A549 (cell line): ENCODE measurements at places on chromosomes 6 and 20.

GRCh38 chr20:39289316-39289715 is 327.2 kb downstream of the DHX35 start:
- DNase-seq = peak; percentile 7

GRCh38 chr6:69116658-69117057 is 481.6 kb downstream of the ADGRB3 start:
- DNase-seq = no peak

DNA sequence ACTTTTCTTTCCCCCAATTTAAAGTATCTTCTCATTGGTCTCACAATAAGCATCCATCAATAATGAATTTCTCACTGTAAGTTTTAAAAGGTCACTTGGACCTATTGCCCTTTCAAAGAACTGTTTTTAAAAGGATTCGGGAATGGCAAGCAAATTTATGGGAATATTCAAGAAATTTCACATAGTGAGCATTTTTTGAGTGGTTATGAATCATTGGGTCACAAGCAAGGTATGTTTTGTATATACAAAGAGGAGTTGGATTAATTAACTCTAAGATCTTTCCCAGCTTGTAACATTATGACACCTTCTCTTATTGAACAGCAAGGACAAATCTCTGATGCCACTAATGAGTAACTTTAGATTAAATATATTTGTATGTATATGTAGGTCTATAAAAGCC is 165.0 kb downstream of the MOXD1 start:
- DNase-seq = no peak

DNA sequence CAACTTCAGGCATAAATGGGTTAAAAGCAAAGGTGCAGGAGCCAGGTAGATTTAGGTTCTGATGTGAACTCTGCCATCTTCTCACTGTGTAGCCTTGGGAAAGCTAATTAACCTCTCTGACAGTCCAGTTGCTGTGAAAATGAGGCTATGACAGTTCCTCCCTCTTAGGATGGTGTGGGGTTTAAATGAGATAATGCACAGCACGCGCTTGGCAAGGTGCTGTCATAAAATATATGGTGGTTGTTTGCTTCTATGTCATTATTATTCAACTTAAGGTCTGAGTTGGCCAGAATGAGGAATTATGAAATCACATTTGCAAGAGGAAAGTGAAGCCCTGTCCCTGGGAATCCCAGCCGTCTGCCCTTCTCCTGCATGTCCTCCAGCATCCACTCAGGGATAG is 15.5 kb upstream of the BCAS1 start:
- DNase-seq = no peak

DNA sequence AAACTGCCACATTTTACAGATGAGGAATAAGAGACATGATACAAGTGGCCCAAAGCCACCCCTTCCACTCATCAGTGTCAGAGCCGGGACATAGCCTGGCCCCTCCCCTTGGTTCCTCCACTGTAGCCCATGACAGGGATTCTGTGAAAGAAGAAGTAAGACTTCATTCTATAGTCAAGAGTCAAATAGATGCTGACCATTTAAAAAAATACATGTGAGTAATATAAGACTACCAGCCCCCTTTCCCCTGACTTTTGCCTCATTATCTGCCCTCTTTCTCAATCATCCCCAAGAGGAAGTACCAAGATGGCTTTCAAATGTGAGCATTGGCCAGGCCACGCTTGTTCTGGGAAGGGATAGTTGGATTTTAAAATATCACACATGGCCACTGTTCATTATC is 57.8 kb upstream of the TAB2 start:
- no peak for DNase-seq

DNA sequence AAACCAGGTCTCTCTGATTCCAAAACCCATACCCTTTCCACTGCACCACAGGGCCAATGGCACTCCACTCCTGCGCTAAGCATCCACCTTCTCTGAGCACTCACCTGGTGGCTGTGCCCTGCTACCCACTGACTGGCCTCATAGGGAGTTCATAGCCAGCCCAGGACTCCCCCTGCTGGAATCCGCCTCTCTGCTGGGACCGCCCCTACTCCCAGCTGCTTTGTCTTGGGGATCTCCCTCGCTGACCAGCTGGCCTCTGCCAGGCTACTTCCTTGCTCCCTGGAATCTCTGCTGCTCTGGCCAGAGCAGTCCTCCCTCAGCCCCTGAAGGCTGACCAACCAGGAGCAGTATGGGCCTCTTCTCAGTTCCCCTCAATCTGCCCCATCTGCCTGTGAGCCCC is 129.7 kb downstream of the FAXC start:
- DNase-seq = no peak

- DNase-seq = no peak
These were observed 44.9 kb downstream of the SNX9 start for GRCh38 chr6:157867981-157868380.

DNA sequence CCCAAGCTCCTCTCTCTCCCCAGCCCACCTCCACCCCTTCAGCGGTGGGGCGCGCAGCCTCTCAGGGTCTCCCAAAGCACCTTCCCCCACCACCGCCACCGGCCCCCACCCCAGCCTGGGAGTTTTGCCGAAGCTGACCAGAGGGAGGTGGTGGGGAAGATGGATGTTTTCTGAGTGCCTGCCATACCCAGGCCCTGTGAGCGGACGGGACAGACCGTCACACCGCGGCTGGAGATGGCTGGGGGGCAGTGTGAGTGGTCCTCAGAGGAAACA is 5.7 kb downstream of the C20orf204 start:
- DNase-seq = no peak

DNA sequence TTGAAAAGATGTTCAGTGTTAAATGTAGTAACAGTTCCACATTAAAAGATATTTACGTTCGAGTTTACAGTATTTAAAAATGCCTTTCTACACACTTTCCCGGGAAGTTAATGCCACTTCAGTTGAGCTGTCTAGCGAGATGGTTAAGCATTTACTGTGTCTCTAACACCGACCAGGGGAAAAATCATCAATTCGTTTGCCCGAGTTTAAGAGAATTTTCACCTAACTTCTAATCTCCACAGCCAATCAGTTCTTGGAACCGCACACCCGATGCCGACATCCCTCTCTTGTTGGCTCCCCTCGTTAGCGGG is 58.2 kb downstream of the FAM217A start:
- no peak for DNase-seq

GRCh38 chr20:49636447-49636846 is 68.5 kb upstream of the PTGIS start:
- no peak for DNase-seq

- no peak for DNase-seq
These were observed 71.4 kb upstream of the PREP start for GRCh38 chr6:105474234-105474633.

DNA sequence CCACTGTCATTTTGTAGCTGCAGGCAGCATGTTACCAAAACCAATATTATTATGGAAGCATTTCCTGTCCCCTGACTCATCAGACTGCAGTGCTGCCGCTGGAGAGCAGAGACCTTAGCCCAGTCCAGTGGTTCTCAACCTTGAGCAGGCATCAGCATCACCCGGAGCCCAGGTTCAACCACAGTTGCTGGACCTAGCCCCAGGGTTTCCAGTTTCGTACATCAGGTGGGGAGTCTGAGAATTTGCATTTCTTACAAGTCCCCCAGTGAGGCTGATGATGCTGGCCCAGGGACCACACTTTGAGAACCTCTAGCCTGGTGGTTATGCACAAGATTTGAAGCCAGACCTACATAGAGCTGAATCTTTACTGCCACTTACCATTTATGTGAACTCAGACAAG is 47.3 kb downstream of the LY86 start:
- DNase-seq = no peak

DNA sequence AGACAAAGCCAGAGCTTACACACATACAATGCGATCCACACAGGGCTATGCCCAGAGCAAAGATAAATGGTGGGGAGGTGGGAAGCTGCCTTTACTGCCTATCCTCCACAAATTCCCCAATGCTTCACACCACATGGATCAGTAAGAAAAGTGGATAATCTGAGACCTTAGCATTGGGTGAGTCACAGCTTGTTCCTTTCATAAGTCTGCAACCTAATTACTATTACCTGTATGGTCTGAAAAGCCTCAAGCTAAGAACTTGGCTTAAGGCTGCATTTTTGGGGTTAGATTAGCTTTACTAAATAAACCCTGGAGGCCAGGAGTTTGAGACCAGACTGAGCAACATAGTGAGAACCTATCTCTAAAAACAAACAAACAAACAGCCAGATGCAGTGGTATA is 66.0 kb upstream of the BTBD3 start:
- no peak for DNase-seq

DNA sequence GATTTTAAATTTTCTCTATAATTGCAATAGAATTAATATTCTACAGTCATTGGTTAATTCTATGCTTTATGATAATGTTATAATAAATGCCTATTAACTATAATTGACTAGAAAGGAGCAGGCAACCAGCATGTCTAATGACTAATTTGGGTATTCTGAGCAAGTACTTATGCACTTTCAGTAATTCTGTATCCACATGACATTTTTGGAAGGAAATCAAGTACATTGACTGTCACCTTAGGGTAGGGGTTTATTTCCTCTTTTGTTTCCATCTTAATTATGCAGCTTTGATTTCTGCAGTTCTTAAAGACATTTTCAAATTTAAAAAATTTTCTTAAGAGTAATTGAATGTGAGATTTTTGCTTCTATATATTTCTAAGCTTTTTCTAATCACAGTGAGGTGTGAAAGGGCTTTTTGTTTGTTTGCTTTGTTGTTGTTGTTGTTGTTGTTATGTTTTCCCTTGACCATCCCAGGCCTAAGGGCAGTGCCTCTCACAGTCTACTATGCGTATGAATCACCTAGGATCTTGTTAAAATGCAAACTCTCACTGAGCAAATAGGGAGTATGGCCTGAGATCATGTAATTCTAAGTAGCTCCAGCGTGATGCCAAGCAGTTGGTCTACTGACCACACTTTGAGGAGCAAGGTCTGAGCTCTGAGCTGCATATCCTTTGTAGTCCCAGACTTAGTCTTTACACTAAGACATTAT is 467.1 kb upstream of the RNF217 start:
- DNase-seq = no peak

DNA sequence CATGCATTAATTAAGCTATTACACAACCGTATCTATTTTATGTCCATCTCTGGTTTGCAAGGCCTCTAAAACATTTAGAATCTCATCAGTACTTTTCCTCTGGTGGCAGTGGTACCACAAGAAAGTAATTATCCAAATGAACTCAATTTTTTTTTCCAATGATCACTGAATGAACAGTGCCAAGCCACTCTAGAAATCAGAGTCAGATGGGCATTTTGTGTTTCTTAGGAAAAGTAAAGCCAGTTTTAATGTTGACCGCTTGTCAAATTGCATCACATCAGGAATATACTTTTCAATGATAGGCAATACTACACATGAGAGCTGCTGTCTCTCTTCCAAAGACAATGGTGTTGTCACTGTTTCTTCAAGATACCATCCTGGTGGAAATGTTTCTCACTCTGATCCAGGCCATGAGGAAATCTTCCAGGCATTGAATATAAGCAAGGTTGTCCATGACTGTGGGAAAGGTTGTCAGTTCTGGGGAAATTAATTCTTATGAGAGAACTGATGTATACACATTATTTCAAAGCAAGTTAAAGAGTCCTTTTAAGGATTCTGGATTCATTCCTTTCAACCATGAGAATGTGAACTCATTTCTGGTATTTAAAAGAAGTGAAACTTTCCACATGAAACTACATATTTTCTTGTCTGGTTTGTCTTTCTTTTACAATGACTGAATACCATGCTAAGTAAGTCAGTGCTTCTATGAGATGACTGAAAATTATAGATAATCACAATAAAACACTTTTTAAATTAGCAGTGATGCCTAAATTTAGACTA is 108.8 kb upstream of the TCF21 start:
- DNase-seq = no peak

DNA sequence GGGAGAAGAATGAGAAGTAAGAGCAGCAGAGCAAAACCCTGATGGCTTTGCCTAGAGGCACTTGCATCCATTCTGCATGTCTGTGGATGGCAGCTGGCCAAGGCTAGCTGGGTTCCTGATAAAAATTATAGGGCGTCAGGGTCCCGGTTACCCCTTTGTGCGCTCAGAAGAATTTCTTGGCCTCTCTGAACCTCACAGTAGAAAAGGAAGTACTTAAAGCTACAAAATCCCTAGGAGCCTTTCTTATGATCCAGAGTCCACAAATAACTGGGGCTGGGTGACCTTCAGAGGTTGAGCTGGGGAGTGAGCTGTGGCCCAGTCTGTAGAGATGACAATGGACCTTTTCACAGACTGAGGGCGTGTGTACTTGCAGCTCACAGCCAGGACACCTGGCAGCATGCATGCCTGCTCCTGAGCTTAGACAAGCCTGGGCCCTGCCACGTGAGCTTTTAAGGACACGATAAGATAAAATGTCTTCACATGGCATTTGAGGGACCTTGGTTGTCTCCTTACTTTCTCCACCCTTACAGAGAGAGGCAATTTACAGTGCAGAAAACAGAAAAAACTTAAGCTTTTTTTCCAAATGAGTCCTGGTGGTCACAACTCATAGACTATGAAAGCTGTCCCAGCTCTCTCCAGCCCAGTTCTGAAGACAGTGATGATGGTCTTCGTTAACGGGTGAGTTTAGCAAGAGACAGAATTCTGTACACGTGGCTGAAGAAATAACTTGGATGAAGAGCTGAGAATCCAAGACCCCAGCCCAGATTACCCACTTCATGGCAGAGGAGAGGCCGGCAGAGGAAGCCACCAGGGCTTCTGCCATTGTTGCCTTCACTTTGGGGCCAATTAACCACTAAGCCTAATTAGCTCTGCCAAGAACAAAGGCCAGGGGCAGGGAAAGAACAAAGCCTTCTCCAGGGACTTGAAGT is 50.3 kb downstream of the FOXA2 start:
- no peak for DNase-seq

DNA sequence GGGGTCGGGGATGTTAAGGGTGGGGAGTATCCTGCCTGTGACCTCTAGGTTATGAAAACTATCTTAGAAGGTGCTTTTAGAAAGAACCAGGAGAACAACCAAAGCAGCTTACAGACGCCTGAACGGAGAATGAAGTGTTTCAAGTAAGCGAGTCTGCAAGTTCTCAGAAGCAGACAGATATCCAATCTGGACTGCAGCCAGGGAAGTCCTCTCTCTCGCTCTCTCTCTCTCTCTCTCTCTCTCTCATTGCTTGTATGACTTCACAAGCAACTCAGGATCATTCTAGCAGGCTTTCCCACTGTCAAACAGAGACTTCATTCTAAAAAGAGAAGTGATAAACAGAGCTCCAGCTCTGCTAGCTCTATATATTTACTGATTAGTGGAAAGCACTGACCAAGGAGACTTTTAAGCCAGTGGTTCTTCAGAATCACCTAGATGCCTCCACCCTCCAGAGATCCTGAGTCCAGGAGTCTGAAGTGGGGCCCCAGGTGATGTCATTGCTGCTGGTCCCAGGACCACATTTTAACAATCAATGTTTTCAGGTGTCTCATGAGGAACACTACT is 6.0 kb downstream of the TCF21 start:
- no peak for DNase-seq

DNA sequence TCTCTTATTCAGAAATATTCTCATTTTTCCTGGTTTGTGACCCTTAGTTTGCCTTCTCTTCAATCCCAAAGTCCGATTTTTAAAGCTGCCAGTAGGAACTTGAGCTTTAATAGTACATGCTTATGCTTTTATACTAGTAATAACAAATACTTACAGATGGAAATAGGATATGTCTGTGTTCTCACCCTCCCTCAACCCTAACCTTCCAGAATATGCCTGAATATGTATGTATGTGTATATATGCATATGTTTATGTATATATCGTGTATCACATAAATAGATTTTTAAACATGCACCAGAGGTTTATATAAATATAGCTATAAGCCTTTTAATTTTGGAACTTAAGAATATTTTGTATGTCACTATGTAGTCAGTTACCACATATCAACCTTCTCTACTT is 38.8 kb downstream of the CDYL start:
- DNase-seq = no peak
